ENCODE measurements at places on chromosomes 11 and 22.

GRCh38 chr11:45390407-45390806, 104.3 kb upstream of the SYT13 start:
- no peak for DNase-seq

GRCh38 chr11:75028321-75028720, 39.6 kb downstream of the NEU3 start:
- no peak for DNase-seq

DNA sequence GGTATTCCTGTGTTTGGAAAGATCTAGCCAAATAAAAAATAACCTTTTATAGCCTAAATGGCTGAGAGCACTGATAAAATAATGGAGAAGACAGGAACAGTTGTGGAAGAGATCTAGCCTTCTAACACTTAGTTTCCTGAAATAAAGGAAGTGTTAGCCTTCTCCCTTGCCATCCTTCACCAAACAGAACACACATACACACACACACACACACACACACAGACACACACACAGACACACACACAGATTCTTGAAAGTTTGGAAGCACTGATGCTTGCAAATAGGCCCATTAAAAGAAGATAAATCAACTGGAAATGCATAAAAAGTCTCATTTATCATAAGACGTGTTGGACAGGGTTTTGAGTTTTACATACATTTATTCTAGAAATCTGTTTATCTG, 37.5 kb downstream of the KIRREL3 start:
- DNase-seq = no peak

DNA sequence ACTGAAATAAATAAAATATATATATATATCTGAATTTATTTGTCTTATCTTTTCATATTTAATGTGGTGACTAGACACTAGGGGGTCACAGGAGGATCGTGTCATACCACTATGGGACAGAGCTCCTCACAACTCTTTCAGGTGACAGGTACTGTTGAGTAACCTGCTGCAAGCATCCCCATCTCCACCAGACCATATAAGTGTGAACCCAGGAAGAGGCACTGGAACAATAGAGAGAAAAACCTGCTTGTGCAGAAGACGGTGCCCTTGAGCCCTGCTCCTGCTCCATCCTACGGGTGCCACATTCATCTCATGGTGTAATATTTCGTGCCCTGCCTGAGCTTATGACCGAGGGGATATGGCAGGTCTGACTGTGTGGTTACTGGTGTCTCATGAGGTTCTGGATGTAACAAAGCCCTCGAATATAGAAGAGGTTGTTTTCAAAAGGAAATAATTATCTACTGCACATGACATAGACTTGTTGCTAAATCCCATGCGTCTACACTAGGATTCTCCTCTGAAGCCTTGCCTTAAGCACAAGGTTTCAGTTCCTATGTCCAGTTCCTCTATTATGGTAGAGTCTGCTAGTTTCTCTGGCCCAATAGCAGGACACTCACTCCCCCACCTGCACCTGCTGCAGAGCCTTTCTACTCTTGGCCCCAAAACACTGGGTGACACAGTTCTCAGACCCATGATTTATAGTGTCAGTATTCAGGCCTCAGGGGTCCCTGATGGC, 70.4 kb downstream of the GGTLC2 start:
- no peak for DNase-seq

- no peak for DNase-seq
Measured at GRCh38 chr11:26916805-26917204, 77.1 kb upstream of the FIBIN start.

- no peak for DNase-seq
Measured at GRCh38 chr22:25663654-25664053, 78.3 kb upstream of the MYO18B start.

DNA sequence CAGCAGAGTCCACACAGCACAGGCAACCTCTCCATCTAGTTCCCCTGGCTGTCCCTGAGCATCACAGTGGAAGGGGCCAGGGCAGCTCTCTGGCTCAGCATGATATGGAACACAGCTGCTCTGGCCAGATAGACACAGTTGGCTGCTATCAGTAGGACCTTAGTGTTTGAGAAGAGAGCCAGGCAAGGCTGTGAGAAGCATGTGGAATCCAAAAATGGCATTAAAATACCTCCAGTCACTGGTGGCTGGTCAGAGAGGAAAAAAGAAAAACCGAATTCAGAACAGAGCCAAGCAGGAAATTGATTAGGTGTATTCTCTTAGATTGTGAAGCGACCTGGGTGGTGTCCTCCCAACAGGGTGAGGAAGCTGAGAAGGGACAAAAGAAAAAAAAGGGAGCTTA, 27.9 kb downstream of the SERPINH1 start:
- DNase-seq = no peak

DNA sequence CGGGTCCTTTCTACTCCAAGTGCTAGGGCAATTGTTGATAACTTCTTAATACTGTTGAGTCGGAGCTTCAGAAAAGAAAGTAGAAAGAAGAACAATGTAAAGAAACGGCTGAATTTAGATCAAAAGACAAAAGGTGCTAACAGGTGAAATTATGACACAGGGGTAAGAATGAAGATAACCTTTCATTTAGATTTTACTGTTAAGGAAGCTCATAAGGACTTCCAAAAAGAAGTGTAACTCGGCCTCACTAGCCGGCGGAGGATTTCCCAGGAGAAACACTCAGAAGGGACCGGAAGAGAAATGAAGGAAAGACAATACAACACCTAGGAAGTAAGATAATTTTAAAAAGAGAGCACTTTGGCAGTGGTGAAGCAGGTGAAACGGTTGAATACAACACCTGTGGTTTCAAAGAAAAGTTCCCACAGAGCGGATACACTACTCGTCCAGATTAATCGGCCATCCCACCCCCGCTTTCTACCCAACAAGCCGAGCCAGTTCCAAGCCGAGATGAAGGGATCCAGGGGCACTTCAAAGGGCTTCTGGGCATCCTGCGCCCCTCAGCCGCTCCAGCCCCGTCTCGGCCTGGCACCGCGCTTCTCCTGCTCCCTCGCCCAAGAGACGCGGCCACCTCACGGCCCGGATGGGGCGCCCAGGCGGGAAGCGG, 737 bp downstream of the PPP2R1B start:
- no peak for DNase-seq

DNA sequence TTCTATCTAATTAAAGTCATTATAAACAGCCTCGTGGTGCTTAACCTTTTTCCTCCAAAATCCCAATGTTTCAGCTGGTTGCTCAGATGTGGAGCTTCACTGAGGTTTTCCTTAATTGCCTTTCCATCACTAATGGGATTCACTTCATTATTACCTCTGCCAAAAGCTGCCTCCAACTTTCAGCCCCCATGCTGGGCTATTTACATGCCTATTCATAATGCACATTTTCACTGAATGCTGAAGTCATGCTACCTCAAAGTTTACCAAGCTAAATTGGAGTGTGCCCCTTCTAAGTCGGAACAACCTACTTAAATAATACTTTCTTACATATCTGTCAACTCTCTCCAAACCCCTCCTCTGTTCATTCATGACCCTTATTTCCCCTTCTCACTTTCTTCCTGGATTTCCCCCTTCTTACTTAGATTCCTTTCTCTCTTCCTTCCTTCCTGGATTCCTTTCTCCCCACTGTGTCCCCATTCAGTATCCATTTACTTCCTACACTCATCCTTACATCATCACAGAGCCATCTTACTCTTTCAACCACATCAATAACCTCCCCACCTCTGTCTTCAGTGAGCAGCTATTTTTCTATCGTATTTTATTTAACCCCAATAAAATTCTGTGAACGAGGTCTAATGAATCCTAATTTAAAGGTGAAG, 887.3 kb upstream of the TENM4 start:
- DNase-seq = no peak

DNA sequence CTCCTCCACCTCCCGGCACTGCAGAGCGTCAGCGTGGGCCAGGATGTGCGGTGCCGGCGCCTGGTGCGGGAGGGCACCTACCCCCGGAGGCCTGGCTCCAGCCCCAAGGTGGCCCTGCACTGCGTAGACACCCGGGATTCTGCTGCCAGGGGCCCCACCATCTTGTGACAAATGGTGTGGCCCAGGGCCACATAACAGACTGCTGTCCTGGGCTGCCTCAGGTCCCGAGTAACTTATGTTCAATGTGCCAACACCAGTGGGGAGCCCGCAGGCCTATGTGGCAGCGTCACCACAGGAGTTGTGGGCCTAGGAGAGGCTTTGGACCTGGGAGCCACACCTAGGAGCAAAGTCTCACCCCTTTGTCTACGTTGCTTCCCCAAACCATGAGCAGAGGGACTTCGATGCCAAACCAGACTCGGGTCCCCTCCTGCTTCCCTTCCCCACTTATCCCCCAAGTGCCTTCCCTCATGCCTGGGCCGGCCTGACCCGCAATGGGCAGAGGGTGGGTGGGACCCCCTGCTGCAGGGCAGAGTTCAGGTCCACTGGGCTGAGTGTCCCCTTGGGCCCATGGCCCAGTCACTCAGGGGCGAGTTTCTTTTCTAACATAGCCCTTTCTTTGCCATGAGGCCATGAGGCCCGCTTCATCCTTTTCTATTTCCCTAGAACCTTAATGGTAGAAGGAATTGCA, 13.5 kb downstream of the TSKU start:
- DNase-seq = no peak

- no peak for DNase-seq
Measured at GRCh38 chr11:105612771-105613170, 2.9 kb downstream of the GRIA4 start.

GRCh38 chr22:21666786-21667185, 974 bp downstream of the PPIL2 start:
- no peak for DNase-seq

DNA sequence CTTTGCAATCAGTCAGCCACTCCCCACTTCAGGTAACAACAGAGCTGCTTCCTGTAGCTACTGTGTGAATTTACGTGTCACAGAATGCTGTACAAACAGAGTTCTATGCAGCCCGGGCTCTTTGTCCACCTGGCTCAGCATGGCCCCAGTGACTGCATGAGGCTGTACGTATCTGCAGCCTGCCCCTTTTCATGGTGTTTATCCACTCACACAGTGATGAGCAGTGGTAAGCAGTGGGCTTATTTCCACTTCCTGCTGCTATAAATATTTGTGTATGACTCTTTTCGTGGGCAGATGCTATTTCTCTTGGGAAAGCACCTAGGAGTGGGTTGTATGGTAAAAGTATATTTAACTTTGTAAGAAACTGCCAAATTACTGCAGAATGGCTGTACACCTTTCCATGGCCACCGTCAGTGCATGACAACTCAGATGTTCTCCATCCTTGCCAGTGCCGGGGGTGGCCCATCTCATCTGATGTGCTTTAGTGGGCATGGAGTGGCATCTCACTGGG, 43.3 kb downstream of the MYEOV start:
- DNase-seq = peak; percentile 50

- DNase-seq = no peak
Measured at GRCh38 chr11:38814670-38815069, 2216.6 kb upstream of the RAG2 start.

DNA sequence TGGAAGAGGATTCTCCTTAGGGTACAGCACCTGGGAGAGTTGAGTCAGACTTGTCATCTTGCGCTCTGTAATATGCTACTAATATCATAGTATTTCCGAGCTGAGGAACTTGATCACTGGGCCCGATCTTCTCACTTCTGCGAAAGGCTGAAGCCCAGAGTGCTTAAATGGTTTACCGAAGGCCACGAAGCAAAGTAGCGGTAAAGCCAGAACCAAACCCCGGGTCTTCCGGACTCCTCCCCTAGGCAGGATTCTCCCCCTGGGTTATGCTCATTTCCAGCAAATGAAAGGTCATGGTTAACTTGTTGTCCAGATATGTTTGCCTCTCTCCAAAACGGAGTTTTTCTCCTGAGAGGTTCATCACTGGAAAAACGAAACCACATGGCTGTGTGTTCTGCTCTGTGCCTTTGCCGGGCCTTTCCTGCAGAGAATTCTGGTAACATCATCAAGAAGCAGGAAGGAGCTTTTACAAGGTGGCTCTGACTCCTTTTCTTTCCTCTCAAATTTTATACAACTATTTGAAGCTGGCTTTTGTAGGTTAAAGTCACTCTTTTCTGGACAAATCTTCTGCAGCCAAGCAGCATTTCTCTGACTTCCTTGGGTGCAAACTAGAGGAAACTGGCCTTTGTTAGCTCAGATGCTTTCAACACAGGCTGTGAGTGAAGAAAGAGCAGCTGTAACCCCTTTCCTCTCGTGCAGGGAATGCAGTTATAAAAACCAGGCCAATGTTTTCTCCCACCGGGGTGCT, 35.5 kb downstream of the UBASH3B start:
- DNase-seq = no peak

- no peak for DNase-seq
Measured at GRCh38 chr11:36313750-36314433, 17.8 kb downstream of the PRR5L start.

DNA sequence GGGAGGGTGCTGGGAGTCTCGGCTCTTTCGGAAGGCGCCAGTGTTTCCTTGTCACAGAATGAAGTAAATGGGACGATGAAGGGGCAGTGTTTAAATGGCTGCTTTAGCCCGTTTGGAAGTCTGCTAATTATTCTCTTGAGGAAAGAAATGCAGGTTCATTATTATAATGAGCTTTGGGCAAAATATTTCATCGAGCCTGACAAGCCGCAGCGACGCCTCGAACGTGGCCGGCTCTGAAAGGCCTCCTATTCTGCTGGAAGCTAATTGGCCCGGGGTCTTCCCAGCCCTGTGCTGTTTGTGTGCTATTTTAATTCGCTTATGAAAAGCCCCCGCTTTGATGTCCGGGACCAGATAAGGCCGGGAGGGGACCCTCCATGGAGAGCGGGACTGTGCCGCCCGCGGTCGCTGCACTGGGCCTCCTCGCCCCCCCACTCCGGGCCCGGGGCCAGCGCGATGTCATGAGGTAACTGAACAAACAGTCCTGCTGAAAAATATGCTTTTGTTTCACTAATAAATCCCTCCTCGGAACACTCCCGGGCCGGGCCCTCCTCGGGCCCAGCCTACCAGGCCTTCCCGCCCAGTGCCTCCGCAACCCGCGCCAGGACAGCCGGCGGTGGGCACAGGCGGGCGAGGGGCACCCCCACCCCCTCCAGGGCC, 78.4 kb downstream of the CDKN1C start:
- peak; percentile 76 for DNase-seq

DNA sequence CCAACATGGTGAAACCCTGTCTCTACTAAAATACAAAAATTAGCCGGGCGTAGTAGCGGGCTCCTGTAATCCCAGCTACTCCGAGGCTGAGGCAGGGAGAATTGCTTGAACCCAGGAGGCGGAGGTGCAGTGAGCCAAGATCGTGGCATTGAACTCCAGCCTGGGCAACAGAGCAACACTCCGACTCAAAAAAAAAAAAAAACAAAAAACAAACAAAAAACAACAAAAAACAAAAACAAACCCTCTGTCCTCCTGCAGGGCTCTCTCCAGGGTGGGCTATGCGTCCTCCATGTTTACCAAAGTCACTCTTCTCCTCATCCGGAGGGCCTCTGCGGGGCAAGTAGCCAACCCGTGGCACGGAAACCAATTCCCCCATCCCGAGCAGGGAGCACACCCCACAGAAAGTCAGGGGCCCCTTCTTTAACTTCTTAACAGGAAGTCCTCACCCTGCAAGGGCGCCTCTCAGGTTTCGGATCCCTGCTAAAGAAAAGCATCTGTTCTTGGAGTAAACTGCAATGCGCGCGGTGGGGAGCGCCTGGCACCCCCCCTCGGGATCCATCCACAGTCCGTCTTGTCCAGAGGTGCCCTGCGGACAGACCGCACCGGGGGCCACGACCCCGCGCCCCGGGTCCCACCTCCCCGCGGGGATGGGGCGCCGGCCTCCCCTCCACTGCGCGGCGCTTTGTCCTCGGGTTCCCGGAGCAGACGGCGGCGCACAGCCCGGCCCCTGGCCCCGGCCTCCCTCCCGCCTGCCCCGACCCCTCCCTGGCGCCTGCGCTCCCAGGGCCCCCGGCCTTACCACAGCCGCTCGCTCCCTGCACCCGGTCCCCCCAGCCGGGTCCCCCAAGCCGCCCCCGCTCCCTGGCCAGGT, 712 bp downstream of the CERK start:
- DNase-seq = no peak

GRCh38 chr11:68441466-68442230, 18.9 kb upstream of the PPP6R3 start:
- DNase-seq = no peak

GRCh38 chr11:132137289-132137980, 767.0 kb downstream of the NTM start:
- DNase-seq = no peak

All from right atrium auricular region (tissue), 2 donors.